ENCODE measurements at places on chromosomes 1 and 21. TPM values are rescaled to one million over a fixed set of nuclear protein-coding genes. Genes with fewer than 3 reads are reported as not detected.

The CLCA1 gene
- 0.11 TPM for total RNA-seq

The RCC2 gene
- total RNA-seq, result 407 TPM

The HMCN1 gene
- 5.6 TPM for total RNA-seq

The PAPPA2 gene
- 0.27 TPM for total RNA-seq

The MFAP2 gene
- 141 TPM for total RNA-seq

The TFF3 gene
- 2.9 TPM for total RNA-seq

The RPS27 gene
- 2,292 TPM for total RNA-seq

The RXFP4 gene
- not detected for total RNA-seq

The MAPKAPK2 gene
- total RNA-seq, result 54.9 TPM

The PADI1 gene
- 0.18 TPM for total RNA-seq

The FCRLB gene
- total RNA-seq, result 0.50 TPM

The PLA2G2A gene
- total RNA-seq, result 1.9 TPM

The OR2T33 gene
- total RNA-seq, result not detected

The ANGPTL3 gene
- not detected for total RNA-seq

The BNIPL gene
- 3.8 TPM for total RNA-seq

The OR6N1 gene
- total RNA-seq, result not detected

The GCSAML gene
- total RNA-seq, result not detected

The ALPL gene
- 148 TPM for total RNA-seq

The NPL gene
- total RNA-seq, result 4.1 TPM

The CHI3L2 gene
- total RNA-seq, result 0.41 TPM

The OR6K3 gene
- total RNA-seq, result not detected

The EPHA2 gene
- 31.4 TPM for total RNA-seq

The TNFAIP8L2 gene
- not detected for total RNA-seq

The FAM72B gene
- 22.0 TPM for total RNA-seq

The HAO2 gene
- total RNA-seq, result 0.53 TPM

The SEC16B gene
- total RNA-seq, result 0.92 TPM

The TAGLN2 gene
- total RNA-seq, result 66.9 TPM

The JAM2 gene
- total RNA-seq, result 6.4 TPM

The LORICRIN gene
- not detected for total RNA-seq

The SLFNL1 gene
- total RNA-seq, result not detected

The CD2 gene
- total RNA-seq, result 0.44 TPM

The CFAP141 gene
- not detected for total RNA-seq

The E2F2 gene
- 5.4 TPM for total RNA-seq

The PGLYRP3 gene
- not detected for total RNA-seq

The FAM72C gene
- total RNA-seq, result 17.5 TPM

The PAX7 gene
- 0.73 TPM for total RNA-seq

The FCGR3A gene
- 0.32 TPM for total RNA-seq

The CTSS gene
- 0.71 TPM for total RNA-seq

The DMBX1 gene
- 1.7 TPM for total RNA-seq

The CFHR1 gene
- 0.16 TPM for total RNA-seq

The TNFRSF9 gene
- total RNA-seq, result not detected

The LDLRAD1 gene
- total RNA-seq, result 0.09 TPM

The TMEM240 gene
- 8.8 TPM for total RNA-seq

The HRNR gene
- total RNA-seq, result not detected

The AIRE gene
- 0.09 TPM for total RNA-seq

Data from WTC11 (cell line).